H9 (cell line): ENCODE measurements at places on chromosomes 1 and 21.
A peak's percentile ranks its signal among the peaks of the same experiment; 100 is the strongest.

- H3K27me3 ChIP-seq = no peaks in the 10 kb centered on the region
- no peak overlapping the region for H3K4me3 ChIP-seq
- H3K36me3 ChIP-seq = peaks cover 19% of the 10 kb centered on the region
- no peaks in the 10 kb centered on the region for H3K4me1 ChIP-seq
These were observed 93.6 kb downstream of the SNRPE start for GRCh38 chr1:203954788-203955552.

GRCh38 chr1:29669158-29669871, 433.0 kb downstream of the PTPRU start:
- H3K27me3 ChIP-seq = no peaks in the 10 kb centered on the region
- peak; percentile 16 for DNase-seq
- H3K36me3 ChIP-seq = no peaks in the 10 kb centered on the region

GRCh38 chr1:152410599-152410998, 3.5 kb downstream of the CRNN start:
- H3K27ac ChIP-seq = no peak overlapping the region
- H3K27me3 ChIP-seq = no peaks in the 10 kb centered on the region
- no peaks in the 10 kb centered on the region for H3K4me1 ChIP-seq
- no peak overlapping the region for H3K4me3 ChIP-seq

DNA sequence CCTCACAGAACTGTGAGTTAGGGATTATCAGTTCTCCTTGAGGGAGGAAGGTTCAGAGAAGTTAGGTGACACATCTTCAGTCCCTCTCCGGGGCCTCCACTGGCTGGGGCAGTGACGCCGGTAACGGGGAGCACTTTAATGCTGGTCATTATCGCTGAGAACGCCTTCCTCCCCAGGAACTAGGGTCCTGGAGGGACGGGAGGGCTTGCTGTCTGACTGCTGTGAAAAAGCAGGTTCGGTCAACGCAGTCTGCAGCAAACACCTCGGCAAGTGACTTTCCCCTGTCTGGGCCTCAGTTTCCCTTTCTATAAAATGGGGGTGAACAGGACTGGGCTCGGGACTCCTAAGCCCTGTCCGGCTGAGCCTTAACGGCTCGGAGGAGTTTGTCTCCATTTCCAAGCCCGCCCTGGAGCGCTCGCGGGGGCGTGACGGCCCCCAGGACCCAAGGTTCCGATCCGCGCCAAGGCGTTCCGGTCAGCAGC, 341 bp upstream of the TMEM61 start:
- peaks cover 9% of the 10 kb centered on the region; the same call in 1 of the 2 replicates for H3K4me1 ChIP-seq
- no peak overlapping the region for H3K27ac ChIP-seq
- no peaks in the 10 kb centered on the region; the same call in 2 of the 3 replicates for H3K36me3 ChIP-seq
- no peaks in the 10 kb centered on the region; the same call in 1 of the 2 replicates for H3K27me3 ChIP-seq
